Kidney epithelial cell (primary cell): ENCODE measurements at places on chromosomes 11 and 22.
A peak's percentile ranks its signal among the peaks of the same experiment; 100 is the strongest.

GRCh38 chr11:20310137-20310536 is 53.4 kb upstream of the HTATIP2 start:
- no peak for DNase-seq

DNA sequence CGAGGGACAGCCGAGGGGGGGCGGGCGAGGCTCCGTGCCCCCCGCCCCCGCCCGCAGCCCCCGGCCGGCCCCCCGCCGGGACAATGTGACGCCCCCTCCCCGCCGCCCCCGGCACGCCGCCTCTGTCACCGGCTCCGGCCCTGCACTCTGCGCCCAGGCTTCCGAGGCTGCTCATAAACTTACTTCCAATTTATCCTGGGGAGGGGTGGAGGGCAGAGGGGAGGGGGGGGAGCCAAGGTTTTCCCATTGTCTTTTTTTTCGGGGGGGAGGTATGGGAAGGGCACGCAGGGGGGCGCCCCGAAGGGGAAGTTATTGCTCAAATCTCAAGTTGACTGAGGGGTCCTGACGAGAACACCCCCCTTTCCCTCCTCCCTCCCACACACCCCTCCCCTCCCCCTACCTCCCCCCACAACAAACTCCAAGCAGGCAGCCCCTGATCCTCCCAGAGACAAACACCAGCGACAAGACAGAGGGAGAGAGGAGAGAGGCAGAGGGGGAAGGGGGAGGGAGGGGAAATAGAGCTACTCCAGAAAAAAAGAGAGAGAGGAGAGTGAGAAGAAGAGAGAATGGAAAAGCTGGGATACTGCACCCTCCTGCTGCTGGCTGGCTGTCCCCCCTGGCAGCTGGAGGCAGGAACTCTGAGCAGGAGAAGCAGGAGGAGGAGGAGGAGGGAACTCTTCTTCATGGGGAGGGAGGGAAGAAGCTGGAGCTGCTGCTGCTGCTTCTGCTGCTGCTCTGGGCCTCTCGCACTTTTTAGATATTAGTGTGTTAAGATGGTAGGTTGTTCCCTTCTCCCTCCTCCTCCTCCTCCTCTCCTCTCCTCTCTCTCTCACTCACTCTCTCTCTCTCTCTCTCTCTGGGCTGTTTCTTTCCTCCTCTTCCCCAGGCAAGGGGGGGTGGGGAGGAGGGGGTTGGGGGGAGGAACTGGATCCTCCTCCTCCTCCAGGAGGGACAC is 631 bp downstream of the PHF21A start:
- DNase-seq, result peak; percentile 19

- peak; percentile 4 for DNase-seq
Measured at GRCh38 chr11:66579017-66579606, 10.7 kb upstream of the CTSF start.

DNA sequence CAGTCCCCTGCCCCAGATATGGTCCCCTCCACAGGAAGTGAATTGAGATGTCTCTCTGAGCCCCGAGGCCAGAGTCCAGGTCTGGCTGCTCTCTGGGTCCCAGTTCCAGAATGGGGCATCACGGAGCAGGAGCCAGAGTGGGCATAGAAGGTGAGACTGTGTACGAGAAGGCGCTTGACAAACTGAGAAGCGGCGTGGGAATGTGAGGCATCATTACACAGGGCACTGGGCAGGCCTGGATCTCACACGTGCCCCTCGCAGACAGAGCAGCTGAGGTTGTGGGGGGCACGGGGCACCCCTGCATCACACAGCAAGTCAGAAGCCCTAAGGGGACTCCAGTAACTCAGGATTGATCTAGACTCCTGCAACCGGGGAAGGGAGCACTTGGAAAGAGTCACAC is 9.2 kb downstream of the STARD10 start:
- no peak for DNase-seq

- no peak for DNase-seq
Measured at GRCh38 chr22:27490080-27490479, 311.5 kb downstream of the MN1 start.

DNA sequence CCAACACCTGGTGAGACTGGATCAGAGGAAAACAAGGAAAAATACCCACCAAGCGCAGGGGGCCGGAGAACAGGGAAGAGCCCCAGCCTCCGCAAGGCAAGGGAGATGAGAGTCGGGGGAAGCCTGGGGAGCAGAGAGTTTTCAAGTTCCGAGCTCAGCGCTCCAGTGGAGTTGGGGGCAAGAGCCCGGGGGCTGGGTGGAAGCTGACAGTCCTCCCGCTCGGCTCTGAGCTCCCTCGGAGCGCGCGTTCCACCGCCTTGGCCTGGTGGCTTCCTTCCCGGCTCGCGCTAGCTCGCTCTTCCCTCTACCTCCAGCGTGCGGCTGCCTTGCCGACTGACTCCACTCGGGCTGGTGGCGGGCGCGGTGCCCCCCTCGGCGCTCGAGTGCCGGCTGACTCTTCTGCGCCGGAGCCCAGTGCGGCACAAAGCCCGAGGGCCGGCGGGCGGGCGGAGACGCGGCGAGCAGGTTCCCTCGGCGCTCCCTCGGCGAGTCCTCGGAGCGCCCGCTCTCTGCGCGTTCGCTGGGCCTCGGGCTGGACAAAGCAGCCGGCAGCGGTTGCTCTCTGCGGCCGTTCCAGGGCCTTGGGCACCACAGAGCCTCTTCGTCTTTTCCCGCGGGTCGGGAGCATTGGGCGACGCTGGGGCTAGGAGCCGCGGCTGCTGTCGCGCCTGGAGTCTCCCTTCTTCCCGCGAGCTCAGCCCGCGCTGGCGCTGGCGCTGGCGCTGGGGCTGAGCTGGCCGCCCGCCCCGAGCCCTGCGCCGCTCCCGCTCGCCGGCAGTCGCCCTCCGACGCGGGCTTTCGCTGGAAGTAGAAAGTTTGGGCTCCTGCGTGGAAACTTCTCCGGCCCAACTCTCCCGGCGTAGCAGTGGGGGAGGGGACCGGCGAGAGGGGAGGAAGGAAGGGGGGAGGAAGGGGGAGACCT is 1.0 kb downstream of the PAX6 start:
- no peak for DNase-seq

DNA sequence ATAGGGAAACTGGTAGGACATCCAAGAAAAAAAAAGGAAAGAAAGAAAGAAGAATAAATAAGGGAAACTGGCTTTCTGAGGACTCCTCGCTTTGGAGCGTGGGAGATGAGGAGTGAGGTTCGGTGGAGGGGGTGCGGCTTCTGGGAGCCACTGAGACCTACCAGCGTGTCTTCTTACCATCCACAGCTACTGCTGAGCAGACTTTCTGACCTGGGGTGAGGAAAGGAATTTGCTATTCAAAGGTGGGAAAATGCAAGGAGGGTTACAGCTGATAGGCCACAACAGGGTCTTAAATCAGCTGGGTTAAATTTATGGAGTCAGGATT is 488 bp upstream of the SELENOM start:
- DNase-seq, result no peak

- DNase-seq, result no peak
Measured at GRCh38 chr22:32477596-32477995, 3.0 kb downstream of the FBXO7 start.
